H9 (cell line): ENCODE measurements at places on chromosomes 1 and 21. TPM values are rescaled to one million over a fixed set of nuclear protein-coding genes. Genes with fewer than 3 reads are reported as not detected.

DNA sequence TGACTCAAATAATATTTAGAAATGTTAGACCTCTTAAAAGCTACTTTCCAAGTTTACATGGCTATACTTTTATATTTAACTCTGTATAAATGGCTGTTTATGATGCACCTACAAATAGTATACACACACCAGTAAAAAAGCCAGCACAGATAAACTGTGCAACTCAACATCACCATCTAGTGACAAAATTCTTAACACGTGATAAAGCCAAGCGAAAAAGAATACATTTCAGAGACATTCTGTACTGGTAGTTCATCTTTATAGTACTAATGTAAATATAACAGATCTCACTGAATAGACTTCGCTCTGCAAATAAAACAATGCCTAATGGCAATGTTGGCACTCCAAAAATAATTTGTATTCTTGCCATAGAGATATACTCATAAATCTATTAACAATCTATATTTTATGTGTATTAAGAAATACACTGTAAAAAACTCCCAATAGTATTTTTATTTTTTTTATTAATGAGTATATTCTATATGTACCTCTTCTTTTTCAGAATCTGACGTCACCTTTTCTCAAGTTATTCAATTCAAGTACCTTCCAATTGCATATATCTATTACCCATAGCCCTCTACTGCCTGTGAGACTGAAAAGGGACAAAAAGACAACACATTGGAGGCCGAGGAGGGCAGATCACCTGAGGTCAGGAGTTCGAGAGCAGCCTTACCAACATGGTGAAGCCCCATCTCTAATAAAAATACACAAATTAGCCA is 100.2 kb downstream of the DPYD start:
- H3K27me3 ChIP-seq = no peaks in the 10 kb centered on the region
- DNase-seq = no peak
- no peak overlapping the region for H3K27ac ChIP-seq
- H3K4me3 ChIP-seq = no peak overlapping the region

DHRS3 gene
- 52.2 and 54.5 TPM in 2 replicates for total RNA-seq

- DNase-seq = no peak
- no peak overlapping the region for H3K4me3 ChIP-seq
- H3K4me1 ChIP-seq = no peaks in the 10 kb centered on the region
- no peaks in the 10 kb centered on the region for H3K36me3 ChIP-seq
- H3K27ac ChIP-seq = no peak overlapping the region
- no peaks in the 10 kb centered on the region for H3K27me3 ChIP-seq
These were observed 194.5 kb downstream of the HS2ST1 start for GRCh38 chr1:87108814-87109411.

LIN28A gene
- 1,267 and 1,289 TPM in 2 replicates for total RNA-seq

DNA sequence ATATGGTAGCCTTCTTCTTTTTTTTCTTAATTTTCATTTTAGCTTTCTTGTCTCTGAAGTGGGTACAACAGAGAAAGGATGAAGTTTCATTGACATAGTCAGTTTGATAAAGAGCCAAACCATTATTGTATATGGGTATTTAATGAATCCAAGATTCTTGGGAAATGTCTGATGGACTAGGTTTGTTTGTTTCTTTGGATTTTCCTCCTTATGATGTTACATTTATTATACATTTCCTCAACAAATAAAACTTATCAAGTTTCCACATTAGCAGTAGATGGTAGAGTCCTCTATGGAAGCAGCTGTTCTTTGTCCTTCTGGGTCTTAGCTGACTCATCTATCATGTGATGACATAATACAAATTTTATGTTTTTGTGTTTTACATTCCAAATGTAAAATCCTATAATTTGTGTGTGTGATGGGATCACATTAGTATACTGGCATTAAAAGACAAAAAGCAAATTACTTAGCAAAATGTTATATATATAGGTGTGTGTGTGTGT is 6.0 kb downstream of the COL24A1 start:
- H3K27me3 ChIP-seq = peaks cover 15% of the 10 kb centered on the region
- no peak for DNase-seq
- H3K4me1 ChIP-seq = no peaks in the 10 kb centered on the region
- no peaks in the 10 kb centered on the region for H3K36me3 ChIP-seq
- no peak overlapping the region for H3K4me3 ChIP-seq
- H3K27ac ChIP-seq = no peak overlapping the region

DNA sequence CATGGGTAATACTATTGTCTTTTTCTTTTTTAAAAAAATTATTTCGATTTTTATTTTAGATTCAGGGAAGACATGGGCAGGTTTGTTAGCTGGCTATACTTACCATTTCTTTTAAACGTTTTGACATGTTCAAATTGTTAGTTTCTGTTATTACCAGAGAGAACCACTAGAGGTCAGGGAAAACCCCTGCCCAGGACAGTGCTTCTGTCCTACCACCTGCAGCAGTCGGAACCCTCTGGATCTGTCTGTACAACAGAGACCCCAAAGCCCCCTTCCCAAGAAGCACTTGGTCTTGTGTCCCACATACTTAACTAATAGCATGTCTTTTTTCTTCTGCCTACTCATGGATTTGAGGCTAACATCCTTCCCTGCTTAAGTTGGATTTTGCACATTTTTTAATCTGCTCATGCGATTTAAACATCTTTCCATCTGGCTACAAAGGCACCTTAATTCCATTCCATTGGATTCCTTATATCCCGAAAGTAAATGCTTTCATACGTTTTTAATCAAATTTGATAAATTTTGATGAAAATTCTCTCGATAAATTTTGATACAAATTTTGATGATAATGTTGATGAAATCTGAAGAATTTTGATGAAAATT is 10.0 kb upstream of the C1orf115 start:
- DNase-seq = no peak
- 0 out of 3 replicates have a peak, but pooled peaks cover 1% of the 10 kb centered on the region for H3K36me3 ChIP-seq
- H3K27me3 ChIP-seq = no peaks in the 10 kb centered on the region
- no peak overlapping the region for H3K4me3 ChIP-seq

GRCh38 chr1:167146903-167147539 is 53.1 kb downstream of the STYXL2 start:
- H3K27ac ChIP-seq = no peak overlapping the region
- no peaks in the 10 kb centered on the region for H3K27me3 ChIP-seq
- no peak for DNase-seq
- H3K4me3 ChIP-seq = no peak overlapping the region
- peaks cover 7% of the 10 kb centered on the region for H3K36me3 ChIP-seq
- H3K4me1 ChIP-seq = peaks cover 6% of the 10 kb centered on the region

- no peak overlapping the region for H3K27ac ChIP-seq
- no peaks in the 10 kb centered on the region for H3K36me3 ChIP-seq
- DNase-seq = no peak
These were observed 30.6 kb upstream of the USP24 start for GRCh38 chr1:55245781-55246180.

DRAXIN gene
- 20.1 and 20.5 TPM in 2 replicates for total RNA-seq

DNA sequence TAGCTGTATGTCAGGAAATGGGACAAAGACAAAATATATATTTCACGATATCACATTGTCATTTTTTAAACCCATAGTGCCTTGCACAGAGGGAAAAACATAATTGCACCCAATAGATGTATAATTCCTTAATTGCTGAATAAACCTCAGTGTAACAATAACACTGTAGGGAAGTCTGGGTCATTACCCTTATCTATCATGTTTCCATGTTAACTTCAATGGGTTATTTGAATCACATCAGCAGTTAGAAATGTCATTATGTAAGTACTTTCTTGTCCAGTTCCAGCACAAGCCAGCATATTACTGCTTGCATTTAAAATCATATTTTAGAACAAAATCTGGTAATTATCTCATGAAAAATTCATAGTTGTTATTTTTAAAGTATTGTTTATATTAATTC is 222.7 kb downstream of the HMCN1 start:
- DNase-seq = no peak
- H3K27ac ChIP-seq = no peak overlapping the region
- no peaks in the 10 kb centered on the region for H3K27me3 ChIP-seq
- H3K4me1 ChIP-seq = no peaks in the 10 kb centered on the region

TOR3A gene
- total RNA-seq = 25.6 and 27.3 TPM in 2 replicates

DNA sequence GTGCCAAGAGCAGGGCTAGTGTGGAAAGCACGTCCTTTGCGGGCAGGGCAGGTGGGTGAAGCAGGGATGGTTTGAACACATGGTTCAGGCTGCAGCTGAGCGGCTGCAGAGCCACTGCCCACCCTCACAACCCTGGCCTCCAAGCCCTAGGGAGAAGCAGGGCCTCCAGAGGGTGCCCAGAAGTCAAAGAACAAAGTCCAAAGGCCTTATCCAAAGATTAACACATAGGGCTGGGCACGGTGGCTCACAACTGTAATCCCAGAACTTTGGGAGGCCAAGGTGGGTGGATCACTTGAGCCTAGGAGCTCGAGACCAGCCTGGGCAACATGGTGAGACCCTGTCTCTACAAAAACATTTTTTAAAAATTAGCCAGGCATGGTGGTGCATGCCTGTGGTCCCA is 46.8 kb downstream of the CAPN8 start:
- no peak for DNase-seq
- no peak overlapping the region for H3K27ac ChIP-seq
- H3K36me3 ChIP-seq = no peaks in the 10 kb centered on the region
- no peaks in the 10 kb centered on the region for H3K4me1 ChIP-seq
- no peak overlapping the region for H3K4me3 ChIP-seq
- no peaks in the 10 kb centered on the region for H3K27me3 ChIP-seq

LCE2C gene
- not detected in 2 replicates for total RNA-seq

DNA sequence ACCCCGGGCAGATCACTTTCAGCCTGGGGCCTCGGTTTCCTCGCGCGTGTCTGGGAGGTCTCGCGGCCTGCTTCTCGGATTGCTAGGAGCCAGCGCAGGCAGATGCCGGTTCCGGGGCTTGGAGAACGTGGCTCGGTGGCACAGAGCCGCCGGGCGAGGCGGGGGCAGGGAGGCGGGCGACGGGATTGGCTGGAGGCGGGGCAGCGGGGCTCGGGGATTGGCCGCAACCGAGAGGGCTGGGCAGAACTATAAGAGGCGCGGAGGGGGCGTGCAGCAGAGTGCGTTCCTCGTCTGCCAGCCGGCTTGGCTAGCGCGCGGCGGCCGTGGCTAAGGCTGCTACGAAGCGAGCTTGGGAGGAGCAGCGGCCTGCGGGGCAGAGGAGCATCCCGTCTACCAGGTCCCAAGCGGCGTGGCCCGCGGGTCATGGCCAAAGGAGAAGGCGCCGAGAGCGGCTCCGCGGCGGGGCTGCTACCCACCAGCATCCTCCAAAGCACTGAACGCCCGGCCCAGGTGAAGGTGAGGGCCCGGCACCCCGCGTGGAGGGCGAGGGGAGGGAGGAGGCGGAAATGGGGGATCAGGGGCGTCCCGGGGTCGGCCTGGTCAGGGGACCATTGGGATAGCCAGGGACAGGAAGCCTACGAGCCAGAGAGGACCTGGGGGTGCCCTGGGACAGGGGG is at the start of gene MFSD2A:
Gene MFSD2A (plus strand): TSS at position 276 of the 677 bp plus-strand sequence. CDS start 148 bp downstream, at position 424.
- peak within 1 kb of the TSS; percentile 95 for H3K4me3 ChIP-seq
- no peaks in the 10 kb centered on the region for H3K4me1 ChIP-seq
- peaks cover 26% of the 10 kb centered on the region for H3K36me3 ChIP-seq
- no peak within 1 kb of the TSS for H3K27ac ChIP-seq
- peak; percentile 95 for DNase-seq
- no peaks in the 10 kb centered on the region; the same call in 1 of the 2 replicates for H3K27me3 ChIP-seq

DNA sequence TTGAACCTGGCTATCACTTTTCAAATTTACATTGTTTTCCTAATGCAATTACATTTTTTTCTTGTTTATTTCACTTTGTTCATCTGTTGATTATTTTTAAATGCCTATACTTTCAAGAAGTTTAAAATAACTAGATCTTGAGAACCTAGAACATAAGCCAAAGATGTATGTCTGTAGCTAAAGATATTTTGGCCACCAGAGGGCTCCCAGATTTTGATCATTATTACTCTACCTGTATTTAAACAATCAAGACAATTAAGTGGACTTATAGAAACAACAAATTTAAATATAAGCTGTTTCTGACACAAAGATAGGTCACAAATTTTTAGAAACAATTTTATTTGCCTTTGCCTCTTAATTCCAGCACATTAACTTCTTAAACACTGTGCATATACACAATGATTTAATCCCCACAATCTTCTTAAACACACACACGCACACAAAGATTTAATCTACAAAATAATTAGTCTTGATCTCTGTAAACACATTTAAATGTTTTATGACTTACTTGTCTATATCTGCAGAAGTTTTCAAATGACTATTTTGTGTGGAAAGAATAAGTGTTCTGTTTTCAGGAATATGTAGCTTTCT is 380.0 kb downstream of the DSCAM start:
- H3K36me3 ChIP-seq = no peaks in the 10 kb centered on the region
- H3K27ac ChIP-seq = no peak overlapping the region
- no peak for DNase-seq
- no peaks in the 10 kb centered on the region for H3K27me3 ChIP-seq

GRCh38 chr1:41241354-41241748 is 755 bp downstream of the SCMH1 start:
- H3K36me3 ChIP-seq = no peaks in the 10 kb centered on the region
- peak overlapping the region; percentile 69 for H3K4me3 ChIP-seq
- H3K27ac ChIP-seq = no peak overlapping the region
- DNase-seq = peak; percentile 61
- H3K27me3 ChIP-seq = no peaks in the 10 kb centered on the region
- H3K4me1 ChIP-seq = peaks cover 2% of the 10 kb centered on the region; the same call in 1 of the 2 replicates

GRCh38 chr1:42682739-42683531 is 717 bp downstream of the YBX1 start:
- H3K27me3 ChIP-seq = no peaks in the 10 kb centered on the region
- H3K36me3 ChIP-seq = peaks cover 29% of the 10 kb centered on the region
- peaks cover 2% of the 10 kb centered on the region for H3K4me1 ChIP-seq
- H3K27ac ChIP-seq = no peak overlapping the region

DNA sequence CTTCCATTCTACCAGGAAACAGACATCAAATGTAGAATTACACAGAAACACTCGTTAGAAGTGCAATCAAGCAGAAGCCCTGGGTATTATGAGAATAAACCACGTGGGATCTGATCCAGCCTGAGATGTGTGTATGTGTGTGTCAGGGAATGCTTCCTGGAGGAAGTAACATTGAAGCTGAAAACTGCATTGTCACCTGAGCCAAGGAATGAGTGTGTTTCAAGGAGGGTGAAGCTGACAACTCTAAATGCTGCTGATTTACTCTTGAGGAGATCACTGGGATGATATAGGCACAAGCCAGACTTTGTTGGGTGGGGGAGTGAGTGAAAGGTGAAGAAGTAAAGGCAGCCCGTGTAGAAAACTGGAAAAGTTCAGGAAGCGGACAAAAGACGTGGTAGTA is 27.6 kb downstream of the FAAH start:
- H3K36me3 ChIP-seq = no peaks in the 10 kb centered on the region
- H3K27ac ChIP-seq = no peak overlapping the region
- H3K4me1 ChIP-seq = no peaks in the 10 kb centered on the region

DNA sequence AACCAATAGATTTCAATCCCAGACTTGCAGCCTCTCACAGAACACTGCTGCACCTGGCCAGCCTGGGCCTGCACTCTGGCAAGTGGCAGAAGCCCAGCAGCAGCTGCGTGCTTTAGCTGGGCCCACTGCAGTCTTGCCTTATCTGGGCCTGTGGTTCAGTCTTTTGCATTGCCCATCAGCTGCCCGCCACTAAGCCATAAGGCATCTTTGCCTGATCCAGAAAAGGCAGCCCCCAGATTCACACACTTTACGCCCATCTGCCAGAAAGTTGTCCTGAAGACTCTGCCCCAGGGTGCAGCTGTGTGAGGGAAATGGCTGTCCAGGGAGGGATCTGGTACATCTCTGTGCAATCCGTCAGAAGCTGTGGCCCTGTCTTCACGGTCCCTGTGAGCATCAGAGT is 217.0 kb downstream of the DNAH14 start:
- no peak overlapping the region for H3K27ac ChIP-seq
- no peaks in the 10 kb centered on the region for H3K27me3 ChIP-seq
- no peak overlapping the region for H3K4me3 ChIP-seq
- H3K36me3 ChIP-seq = no peaks in the 10 kb centered on the region
- DNase-seq = peak; percentile 44
